CD4-positive, alpha-beta memory T cell (primary cell): ENCODE measurements at places on chromosomes 4 and X.
A peak's percentile ranks its signal among the peaks of the same experiment; 100 is the strongest.

GRCh38 chrX:28876901-28877300, 289.7 kb downstream of the IL1RAPL1 start:
- DNase-seq, result no peak

DNA sequence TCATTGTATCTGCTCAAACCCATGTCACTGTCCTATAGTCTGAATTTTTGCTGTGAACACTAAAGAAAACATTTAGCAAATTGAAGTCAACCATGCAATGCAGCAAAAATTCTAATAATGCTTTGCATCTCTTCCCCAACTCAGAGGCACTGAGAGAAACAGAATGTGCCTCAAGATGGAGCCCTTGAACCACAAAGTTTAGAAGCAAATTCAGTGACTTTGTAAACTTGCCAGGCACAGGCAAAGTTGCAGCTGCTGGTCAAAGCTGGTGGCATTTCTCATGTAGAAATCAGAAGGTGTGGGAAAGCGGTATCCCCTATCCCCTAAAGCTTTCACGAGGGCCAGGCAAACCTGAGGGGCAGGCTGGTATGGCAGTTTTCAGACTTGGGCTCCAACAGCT, 121.7 kb upstream of the DIPK2B start:
- DNase-seq, result no peak

GRCh38 chrX:155755706-155756337, 125.3 kb upstream of the VAMP7 start:
- no peak for DNase-seq

GRCh38 chrX:132612821-132613564, 124.2 kb upstream of the MBNL3 start:
- peak; percentile 21 for DNase-seq

- no peak for DNase-seq
Observed at GRCh38 chr4:176259330-176260090, 9.5 kb downstream of the ASB5 start.

- no peak for DNase-seq
Observed at GRCh38 chr4:168881781-168882420, 128.2 kb downstream of the CBR4 start.

DNA sequence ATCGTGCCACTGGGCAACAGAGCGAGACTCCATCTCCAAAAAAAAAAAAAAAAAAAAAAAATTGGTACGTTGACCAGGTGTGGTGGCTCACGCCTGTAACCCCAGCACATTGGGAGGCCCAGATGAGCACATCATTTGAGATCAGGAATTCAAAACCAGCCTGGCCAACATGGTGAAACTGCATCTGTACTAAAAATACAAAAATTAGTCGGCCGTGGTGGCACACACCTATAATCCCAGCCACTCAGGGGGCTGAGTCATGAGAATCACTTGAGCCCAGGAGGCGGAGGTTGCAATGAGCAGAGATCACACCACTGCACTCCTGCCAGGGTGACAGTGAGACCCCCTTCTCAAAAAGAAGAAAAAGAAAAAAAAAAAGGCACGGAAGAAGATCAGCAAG, 24.5 kb downstream of the RBMX start:
- no peak for DNase-seq
